ENCODE measurements at places on chromosomes 5 and 9.

- DNase-seq, result no peak
These were observed 1728.3 kb upstream of the CDH9 start for GRCh38 chr5:28766565-28767158.

GRCh38 chr9:137452761-137453642, 6.1 kb downstream of the NSMF start:
- no peak for DNase-seq

- DNase-seq, result no peak
These were observed 148.2 kb upstream of the CDKN2B start for GRCh38 chr9:22157276-22157675.

- no peak for DNase-seq
These were observed 197.9 kb downstream of the SH3GL2 start for GRCh38 chr9:17776735-17777134.

DNA sequence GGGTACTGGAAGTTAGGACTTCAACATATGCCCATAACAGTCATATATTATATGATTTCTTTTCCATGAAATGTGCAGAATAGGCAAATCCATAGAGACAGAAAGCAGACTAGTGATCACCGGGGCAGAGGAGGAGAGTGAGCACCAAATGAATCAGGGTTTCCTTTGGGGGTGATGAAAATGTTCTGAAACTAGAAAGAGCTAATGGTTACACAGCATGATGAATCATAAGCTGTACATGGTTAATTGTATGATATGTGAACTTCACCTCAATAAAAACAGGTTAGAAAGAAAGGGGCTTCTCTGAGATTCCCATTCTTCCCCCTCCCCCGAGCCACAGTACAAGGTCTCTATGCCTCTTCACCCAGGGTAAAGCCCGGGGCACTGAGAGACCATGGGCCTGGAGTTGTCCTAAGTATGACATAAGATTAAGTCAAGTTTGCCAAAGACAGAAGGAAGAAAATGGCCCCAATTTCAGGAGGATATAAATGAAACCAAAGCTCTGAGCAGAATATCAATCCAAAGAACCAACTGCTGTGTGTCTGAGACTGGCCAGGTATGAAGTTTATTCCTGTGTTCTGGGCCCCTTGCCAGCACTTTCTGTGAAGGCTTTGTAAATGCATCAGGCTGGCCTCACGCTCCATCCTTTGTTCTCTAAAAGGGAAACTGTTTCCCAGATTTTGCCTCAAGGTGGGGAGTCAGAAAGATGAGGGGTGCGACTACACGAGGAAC, 243.8 kb downstream of the CDK5RAP2 start:
- no peak for DNase-seq

GRCh38 chr9:103992938-103993579, 101.0 kb upstream of the SMC2 start:
- DNase-seq, result no peak

- no peak for DNase-seq
These were observed 1151.6 kb upstream of the CDH9 start for GRCh38 chr5:28190011-28190410.

DNA sequence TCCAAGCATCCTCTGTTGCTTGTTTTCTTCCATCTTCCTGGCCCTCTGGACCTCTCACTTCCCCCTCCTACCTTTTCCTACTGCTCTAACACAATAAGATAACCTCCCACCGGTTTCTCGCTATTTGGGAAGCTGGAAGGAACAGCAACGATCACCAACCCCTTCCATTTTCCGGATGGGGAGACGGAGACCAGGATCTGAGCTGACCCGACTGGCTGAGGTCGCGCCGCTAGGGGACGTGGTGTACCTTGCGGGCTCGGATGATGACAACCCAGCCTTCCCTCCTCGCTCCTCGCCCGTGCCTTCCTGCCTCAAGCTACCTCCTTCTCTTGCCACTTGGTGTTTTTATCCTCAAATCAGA, 1.9 kb downstream of the LPAR1 start:
- no peak for DNase-seq

DNA sequence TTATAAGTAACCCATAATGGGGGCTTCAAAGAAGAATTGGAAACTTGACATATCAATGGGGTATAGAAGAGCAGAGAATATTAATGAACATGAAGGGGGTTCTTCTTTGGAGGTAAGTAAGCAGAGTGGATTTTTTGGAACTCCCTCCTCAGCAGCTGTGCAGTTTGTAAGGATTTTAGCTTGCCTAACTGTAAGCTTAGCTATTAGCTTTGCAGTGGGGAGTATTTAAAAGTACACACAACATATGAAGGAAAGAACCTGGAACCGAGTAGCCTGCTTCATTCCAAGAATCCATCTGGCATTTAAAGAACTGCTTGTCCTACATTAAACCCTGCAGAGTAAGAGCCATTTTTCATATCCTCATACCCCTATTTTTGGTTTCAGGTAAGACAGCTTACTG, 2.2 kb upstream of the PBX3 start:
- no peak for DNase-seq

- no peak for DNase-seq
These were observed 134.0 kb downstream of the SNX18 start for GRCh38 chr5:54651482-54652076.

DNA sequence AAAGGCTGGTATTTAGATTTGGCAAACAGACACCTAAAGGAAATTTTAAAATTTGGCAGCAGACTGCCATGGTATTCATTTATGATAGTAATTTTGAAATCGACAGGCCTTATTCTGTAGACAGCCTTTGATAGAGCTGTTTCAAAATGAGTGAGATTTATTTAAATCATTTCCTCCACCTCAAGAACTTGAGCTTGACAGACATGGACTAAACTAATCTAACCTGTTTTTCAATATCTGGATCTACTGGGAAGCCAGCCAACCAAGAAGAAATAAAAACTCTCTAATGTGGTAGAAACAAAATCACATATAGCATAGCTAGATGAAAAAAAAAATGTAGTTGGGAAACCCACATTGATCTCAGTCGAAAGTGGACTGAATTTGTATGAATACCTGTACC, 56.9 kb upstream of the RASA1 start:
- no peak for DNase-seq

- no peak for DNase-seq
These were observed 50.9 kb downstream of the ANXA2R start for GRCh38 chr5:42989190-42989589.

DNA sequence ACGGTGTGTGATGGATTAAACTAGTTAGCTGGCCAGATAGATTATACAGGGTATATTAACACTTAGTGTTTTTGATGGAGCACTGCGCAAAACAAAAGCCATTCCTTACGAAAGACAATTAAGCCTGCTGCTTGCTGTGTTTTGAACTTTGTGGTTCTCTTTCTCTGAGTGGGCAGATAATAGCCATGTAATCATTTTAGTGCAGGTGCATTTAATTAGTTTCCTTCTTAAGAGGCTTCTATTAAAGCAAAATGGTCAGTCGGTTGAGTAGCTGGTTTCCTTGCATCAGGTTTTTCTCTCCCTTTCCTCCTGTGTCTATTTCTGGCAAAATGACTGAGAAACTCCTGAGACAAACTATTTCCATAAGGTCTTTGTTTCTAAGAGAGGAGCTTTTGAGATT, 512.5 kb downstream of the DMAC1 start:
- DNase-seq, result no peak

GRCh38 chr5:115100319-115100955, 69.3 kb downstream of the TRIM36 start:
- DNase-seq, result no peak

- no peak for DNase-seq
These were observed 36.1 kb upstream of the COL5A1 start for GRCh38 chr9:134605351-134605965.

DNA sequence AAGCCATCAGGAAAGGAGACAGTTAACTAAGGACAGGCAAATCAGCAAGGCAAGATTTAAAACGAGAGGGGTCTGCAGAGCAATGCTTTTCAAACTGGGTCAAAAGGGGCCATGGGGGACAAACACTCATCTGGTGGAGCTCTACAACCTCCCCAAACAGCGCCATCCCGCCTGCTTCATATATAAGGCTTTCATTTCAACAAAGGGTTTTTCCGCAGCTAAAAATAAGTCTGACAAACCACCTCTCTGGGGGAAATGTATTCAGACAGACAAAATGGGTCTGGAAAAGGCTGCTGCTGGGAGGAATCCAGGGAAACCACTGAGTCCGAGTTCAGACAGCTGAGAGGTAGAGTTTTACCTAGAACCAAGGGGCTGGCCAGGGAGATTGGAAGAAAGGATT, 8.3 kb upstream of the SEPTIN8 start:
- no peak for DNase-seq

- no peak for DNase-seq
These were observed 479.5 kb downstream of the TAF11L14 start for GRCh38 chr5:18113721-18114120.

DNA sequence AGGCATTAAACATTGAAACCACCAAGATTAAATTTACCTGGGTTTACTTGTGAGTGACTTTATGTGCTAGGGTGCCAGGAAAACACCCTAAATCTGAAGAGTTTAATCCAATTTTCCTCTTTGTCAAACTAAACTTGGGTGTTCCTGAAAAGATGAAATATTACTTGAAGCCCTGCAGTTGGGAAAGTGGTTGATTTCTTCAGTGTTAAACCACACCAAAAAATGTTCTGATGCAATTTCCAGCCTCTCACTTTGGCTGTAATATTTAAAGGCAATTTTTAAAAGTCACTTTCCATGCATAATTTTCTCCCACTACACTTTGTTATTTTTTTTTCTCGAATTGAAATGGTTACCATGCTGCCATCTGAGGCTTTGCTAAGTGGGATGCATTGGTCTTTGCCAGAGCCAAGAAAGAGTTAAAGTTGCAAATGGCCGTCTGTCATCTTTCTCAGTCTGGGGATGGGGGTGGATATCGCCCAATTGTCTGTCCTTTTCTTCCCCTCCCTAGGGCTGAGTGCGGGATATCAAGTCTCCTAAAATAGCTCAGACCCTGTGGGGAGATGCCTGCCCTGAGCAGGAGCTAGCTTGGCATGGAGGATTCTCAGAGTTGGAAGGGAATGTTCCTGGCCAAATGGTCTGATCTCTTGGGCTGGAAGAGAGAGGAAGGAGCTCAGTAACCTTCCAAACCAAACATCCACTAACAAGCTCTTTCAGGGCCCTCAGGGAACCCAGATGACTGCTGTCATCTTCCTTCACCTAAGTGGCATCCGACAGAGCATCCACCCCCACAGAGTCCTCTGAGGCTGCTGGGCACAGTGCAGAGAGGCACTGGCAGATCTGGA, 13.6 kb upstream of the SHB start:
- DNase-seq, result no peak

GRCh38 chr9:98135558-98135934, 16.5 kb upstream of the TRIM14 start:
- no peak for DNase-seq

DNA sequence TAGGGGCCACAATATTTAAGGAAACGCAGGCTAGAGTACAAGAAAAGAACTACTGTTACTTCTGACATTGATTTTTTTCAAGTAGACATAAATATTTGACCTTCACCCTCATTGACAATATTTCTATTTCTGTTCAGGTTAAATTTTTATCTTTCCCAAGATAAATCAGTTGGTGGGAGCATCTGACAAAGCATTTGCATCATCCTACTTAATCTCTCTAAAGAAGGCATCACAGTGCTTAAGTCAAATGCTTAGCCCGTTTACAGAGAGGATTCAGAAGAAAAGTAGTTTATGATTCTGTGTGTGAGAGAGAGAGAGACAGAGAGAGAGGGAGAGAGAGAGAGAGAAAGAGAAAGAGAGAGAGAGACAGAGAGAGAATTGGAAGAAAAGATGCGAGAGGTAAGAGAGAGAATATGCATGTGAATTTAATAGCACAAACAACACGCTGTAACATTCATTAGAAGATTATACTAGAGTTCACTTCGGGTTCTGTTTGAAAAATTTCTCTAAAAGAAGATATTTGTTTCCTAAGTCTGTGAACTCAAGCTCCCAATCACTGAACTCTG, 1093.3 kb upstream of the CDH6 start:
- DNase-seq, result no peak

DNA sequence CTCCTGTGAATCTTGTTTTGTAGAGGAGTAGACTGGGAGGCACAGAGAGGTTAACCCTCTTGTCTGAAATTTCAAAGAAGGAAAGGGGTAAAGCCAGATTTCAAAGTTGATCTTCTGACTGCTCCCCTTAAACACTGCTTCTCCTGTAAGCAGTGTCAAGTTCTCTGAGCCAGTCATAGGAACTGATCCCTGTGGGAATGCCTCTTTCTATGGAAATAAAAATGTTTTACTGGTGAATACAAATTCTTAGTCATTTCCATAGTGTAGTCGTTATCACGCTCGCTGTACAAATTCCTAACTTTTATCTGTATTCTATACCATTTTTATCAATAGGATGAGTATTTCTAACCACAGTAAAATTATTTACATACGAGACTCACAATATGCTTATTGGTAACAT, 66.3 kb upstream of the PRRC1 start:
- DNase-seq, result no peak

DNA sequence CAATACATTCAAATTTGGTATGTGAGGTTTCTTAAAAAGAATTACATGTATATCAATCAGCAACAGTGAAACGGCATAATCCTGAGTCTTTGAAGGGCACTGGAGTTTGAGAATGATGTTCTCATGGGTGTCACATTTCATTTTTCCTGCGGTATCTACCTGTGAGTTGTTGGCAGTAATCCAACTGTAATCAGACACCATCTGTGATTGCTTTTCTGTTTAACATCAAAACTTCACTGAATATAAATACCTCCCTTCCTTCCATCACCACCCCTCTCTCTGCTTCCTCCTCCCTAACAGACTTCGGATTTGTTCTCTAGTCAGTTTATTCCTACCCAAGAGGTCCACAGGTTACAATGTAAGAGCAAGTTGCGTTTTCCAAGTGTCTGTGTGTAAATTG, 275.2 kb upstream of the PCSK5 start:
- DNase-seq, result no peak
